ENCODE measurements at places on chromosomes 2 and 18. TPM values are rescaled to one million over a fixed set of nuclear protein-coding genes. Genes with fewer than 3 reads are reported as not detected.

STARD6 gene
- not detected for total RNA-seq

GRCh38 chr2:134588556-134588955 is 130.2 kb downstream of the TMEM163 start:
- no peak for DNase-seq

GRCh38 chr2:12044857-12045256 is 298.4 kb downstream of the LPIN1 start:
- DNase-seq, result no peak

GRCh38 chr2:223477318-223477717 is 124.8 kb downstream of the SCG2 start:
- DNase-seq, result peak; percentile 39

UGT1A6 gene
- not detected for total RNA-seq

DNA sequence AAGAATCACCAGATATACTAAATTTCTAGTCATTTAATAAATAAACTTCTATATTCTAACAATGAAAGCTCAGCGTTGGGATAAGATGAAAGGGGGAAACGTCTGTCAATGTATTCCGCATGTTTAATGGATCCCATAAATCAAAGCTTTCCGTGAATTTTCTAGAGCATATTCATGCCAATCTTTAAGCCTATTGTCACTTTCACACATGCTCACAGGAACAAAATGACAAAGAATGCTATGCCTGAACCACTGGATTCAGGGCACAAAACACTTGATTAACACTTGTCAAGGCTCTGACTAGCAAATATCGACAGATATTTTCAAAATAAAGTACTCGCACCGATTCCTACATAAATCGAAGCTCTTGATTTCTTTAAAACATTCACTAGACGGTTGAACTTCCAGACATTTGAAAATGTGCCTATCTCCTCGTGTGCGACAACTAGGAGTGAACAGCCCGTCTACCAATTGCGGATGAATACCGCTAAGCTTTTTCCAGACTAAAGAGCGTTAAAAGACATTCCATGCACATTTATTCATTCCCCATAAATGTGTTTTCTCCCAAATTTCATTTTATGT is 1.8 kb downstream of the TLK1 start:
- DNase-seq, result no peak

GRCh38 chr2:191895743-191896142 is 48.9 kb upstream of the CAVIN2 start:
- DNase-seq, result no peak

DNA sequence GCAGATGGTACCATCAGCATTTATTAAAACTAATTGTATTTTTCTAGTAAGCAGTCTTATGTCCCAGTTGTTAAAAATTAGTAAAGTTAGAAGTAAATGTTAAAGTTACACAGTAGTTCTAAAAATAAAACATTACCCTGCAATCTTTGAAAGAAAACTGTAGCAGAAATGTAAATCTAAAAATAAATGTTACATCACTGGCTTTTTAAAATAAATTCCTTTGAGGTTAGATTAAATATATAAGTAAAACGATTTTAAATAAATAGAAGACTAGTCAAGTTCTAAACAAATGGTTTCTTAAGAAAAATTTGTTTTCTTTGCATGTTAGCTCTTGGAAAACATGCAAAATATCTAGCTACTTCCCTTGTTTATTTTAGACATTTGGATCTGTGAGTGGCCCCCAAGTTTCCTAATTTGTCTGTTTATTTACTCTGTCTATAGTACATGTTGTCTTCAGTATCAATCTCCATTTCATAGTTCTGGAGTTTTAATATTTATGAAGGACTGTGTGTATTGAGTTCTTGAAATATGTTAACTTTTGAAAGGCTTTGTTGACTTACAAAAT is 58.2 kb downstream of the GLS start:
- DNase-seq, result no peak

LHCGR gene
- not detected for total RNA-seq

TMEM37 gene
- total RNA-seq, result not detected

GRCh38 chr18:2706903-2707302 is 51.4 kb downstream of the SMCHD1 start:
- no peak for DNase-seq

DNA sequence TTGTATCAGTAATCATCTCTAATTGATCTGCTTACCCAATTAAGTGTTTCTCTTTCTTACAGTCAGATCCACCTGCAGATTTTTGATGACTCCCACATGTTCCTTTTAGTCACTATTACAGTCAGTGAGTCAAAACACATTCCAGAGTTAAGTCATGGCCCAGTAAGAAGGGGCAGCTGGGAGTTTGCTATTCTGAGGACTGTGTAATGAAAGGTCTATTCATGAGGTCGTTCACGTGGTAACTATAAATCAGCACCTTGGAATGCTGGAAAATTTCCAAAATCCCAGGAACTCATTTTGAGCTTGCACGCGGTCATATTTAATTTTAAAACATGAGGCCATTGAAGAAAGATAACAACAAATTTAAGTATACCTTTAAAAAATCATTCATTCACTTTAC is 252.5 kb downstream of the XIRP2 start:
- peak; percentile 96 for DNase-seq

DNA sequence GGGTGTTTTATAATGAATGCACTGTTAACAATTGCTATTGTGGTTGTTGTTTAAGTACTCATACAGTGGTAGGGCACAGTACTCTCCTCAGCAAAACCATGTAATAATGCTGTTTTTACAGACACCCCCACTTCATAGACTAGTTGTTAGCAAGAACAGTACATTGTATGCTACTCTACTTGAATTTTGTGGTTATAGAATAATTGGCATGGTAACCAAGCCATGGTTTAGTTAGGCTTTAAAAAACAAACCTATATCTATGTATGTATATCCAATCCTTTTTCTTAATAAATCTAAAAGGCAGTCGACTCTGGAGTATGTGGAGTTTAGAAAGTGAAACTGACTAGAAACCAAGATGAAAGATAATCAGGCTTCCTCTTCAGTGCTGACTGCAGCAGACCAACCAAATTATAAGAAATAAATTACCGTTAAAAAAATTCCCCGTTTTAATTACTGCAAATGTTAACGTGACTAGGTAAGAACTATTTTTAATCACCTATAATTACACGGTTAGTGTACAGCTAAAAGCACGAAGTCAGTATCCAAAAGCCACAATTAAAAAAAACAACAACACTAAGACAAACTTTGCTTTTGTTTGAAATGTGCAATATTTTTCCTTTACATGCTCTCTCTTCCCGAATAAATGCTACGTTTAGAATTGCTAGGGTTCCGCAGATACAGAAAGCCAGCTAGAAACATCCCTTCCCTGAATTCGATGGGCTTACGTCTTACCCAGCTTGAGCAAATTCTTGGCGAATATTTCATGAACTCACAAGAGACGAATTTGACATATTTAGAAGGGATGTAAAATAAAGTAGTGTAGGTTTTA is 113.3 kb upstream of the SERTAD2 start:
- peak; percentile 43 for DNase-seq

DNA sequence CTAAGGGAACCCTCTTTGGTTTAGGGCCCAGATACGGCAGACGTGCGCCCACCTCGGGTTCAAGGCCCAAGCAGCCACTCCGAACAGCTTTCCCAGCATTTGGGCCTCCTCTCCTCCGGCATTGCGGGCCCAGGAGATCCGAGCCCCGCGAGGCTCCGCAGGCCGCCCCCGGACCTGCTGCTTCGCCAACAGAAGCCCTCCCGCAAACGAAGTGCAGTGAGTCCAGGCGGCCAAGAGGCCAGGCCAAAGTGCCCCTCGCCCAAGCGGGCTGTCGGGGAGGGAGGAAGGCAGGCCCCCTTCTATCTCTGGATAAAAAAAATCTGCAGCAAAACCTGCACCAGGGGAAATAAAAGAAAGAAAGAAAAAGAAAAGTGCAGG is 6.0 kb downstream of the EN1 start:
- no peak for DNase-seq

- DNase-seq, result peak; percentile 26
Observed at GRCh38 chr18:42028247-42028832, 73.3 kb downstream of the PIK3C3 start.

DNA sequence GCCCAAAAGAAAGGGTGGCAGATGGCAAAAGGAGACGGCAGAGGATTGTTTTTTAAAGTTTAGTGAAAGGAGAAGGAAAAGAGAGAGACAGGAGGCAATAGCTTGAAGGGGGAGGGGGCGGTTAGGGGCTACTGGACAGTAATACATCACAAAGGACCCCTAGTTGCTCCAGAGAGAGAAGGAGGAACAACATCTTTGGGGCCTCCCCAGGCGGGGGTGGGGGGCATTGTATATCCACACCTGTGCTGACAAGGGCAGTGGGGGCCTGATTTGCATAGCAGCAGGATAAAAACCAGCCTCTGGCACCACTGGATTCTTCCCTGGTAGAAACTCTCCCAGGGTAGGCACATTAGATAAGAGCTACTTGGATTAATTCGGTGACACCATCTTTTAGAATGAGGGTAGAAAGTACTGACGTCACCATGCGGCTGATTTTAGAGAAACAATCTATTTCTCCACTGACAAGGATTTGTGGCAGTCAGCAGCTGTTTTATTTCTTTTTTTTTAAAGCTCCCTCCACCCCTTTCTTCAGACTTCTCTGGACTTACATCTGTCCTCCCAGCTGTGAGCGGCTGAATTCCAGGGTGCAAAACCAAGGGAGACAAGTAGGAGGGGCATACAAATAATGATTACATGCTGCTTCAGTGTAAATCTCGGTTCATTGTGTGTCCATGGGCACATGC is 199.8 kb upstream of the NRP2 start:
- no peak for DNase-seq

- peak; percentile 47 for DNase-seq
Observed at GRCh38 chr2:1854729-1855547, 110.6 kb upstream of the PXDN start.

DNA sequence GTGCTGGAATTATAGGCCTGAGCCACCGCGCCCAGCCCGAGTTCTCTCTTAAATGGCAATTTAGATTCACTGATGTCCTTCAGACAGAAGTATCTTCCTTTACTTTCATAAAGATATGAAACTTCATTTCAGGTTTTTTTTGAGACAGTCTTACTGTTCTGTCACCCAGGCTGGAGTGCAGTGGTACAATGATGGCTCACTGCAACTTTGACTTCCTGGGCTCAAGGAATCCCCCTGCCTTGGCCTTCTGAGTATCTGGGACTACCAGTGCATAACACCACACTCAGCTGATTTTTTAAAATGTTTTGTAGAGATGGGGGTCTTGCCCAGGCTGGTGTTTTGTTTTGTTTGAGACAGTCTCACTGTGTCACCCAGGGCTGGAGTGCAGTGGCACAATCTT is 13.2 kb downstream of the ITGB1BP1 start:
- no peak for DNase-seq

DNA sequence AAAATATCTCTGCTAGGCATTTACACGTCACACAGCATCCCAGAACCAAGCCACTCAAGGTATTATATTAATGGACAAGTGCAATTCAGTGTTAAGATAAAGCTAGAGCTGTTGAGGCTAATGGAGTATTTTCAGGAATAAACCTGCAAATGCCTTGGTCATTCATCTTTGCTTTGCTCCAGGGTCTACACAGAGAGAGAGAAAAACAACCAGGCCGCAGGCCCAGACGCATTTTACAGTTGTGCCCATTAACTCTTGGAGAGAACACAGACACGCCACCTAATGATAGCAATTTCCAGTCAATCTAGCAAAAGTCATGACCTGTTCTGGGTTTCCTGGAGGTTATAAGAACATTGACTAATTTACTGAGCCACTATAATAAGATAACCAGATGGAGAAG is 829.3 kb downstream of the LRRTM4 start:
- DNase-seq, result no peak

OTOS gene
- total RNA-seq, result not detected

GRCh38 chr18:58047556-58047882 is 3.5 kb downstream of the NEDD4L start:
- DNase-seq, result no peak

DNA sequence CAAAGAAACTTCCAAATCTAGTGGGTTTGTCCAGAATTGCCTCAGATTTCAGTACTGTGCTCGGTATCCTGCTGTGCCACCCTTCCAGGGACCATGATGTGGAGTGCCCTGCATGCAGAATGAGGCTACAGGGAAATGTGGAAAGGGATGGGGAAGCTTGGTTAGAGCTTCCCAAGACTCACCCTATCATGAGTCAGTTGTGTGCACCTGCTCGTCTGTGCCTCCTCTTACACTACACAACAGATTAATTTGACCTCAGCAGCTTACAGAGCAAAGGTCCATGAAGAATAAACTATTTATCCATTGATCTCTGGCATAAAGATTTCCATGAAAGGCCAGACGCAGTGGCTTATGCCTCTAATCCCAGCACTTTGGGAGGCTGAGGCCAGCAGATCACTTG is 21.3 kb upstream of the NCK2 start:
- no peak for DNase-seq

DAW1 gene
- total RNA-seq, result 0.30 TPM

DNA sequence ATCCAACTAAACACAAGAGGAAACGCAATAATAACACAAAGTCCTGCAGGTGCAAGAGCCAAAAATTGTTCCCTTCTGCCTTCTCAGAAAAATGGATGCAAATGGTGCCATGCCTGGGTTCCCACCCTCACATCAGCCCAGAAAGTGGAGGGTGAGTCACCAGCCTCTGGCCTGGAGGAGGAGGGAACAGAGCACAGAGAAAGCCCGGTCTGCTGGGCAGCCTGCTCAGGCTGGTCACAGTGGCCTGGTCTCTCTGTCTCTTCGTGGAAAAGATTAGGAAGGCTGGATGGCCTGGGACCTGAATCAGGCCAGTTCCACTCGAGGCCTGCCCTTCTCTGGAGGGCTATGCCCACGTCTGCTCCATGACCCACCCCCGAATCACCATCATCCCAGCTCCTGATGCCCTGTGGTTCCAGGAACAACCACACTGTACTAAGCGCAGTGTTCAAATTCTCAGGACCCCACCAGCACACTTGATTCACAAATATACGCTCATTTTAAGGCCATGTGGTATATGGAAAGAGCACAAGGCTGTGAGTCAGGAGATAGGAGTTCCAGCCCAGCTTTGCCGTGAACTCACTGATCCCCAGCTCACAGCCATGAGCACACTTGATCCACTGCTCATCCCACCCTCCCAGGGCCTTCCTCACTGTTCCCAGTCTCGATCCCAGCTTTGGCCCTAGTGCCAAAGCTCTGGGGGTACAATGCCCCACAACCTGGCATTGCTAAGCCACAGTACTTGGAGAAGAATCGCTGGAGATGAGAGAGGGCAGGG is 82.1 kb downstream of the ZBTB7C start:
- peak; percentile 72 for DNase-seq

GRCh38 chr2:85727798-85728197 is 26.0 kb upstream of the ATOH8 start:
- no peak for DNase-seq

POU3F3 gene
- 1.0 TPM for total RNA-seq

DNA sequence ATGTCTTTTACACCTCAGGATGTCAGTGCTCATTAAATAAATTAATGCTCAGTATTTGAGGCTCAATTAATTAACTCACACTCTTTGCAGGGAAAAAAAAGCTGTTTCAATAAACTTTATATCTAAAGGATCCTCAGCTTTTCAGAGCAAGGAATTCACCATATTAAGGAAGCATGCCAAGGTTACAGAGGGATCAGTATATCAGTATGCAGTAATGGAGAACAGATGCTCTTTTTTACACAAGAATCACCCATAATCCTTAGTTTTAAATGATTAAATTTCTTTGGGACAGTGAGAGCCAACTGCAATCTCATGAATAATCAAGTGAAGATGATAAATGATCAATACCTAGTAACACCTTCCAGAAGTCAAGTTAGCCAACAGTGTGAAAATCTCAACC is 14.9 kb upstream of the LCT start:
- DNase-seq, result no peak

- DNase-seq, result no peak
Observed at GRCh38 chr18:75218065-75218923, 7.7 kb downstream of the TSHZ1 start.

Data from M059J (cell line).